Posterior vena cava (tissue), 2 donors: ENCODE measurements at places on chromosomes 11 and 22.

DNA sequence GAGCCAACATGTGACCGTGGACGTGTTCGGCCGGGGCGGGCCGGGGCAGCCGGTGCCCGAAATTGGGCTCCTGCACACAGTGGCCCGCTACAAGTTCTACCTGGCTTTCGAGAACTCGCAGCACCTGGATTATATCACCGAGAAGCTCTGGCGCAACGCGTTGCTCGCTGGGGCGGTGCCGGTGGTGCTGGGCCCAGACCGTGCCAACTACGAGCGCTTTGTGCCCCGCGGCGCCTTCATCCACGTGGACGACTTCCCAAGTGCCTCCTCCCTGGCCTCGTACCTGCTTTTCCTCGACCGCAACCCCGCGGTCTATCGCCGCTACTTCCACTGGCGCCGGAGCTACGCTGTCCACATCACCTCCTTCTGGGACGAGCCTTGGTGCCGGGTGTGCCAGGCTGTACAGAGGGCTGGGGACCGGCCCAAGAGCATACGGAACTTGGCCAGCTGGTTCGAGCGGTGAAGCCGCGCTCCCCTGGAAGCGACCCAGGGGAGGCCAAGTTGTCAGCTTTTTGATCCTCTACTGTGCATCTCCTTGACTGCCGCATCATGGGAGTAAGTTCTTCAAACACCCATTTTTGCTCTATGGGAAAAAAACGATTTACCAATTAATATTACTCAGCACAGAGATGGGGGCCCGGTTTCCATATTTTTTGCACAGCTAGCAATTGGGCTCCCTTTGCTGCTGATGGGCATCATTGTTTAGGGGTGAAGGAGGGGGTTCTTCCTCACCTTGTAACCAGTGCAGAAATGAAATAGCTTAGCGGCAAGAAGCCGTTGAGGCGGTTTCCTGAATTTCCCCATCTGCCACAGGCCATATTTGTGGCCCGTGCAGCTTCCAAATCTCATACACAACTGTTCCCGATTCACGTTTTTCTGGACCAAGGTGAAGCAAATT lies 1.8 kb downstream of the FUT4 start:
- DNase-seq = peak; percentile 83

GRCh38 chr11:80083531-80083951 lies 642.7 kb upstream of the TENM4 start:
- no peak for DNase-seq

- DNase-seq = no peak
Measured at GRCh38 chr11:30753504-30753903, 167.4 kb upstream of the MPPED2 start.

- DNase-seq = no peak
Measured at GRCh38 chr11:27921472-27921871, 186.5 kb downstream of the KIF18A start.

GRCh38 chr11:47383071-47383470 lies 4.7 kb upstream of the SPI1 start:
- DNase-seq = peak; percentile 66

DNA sequence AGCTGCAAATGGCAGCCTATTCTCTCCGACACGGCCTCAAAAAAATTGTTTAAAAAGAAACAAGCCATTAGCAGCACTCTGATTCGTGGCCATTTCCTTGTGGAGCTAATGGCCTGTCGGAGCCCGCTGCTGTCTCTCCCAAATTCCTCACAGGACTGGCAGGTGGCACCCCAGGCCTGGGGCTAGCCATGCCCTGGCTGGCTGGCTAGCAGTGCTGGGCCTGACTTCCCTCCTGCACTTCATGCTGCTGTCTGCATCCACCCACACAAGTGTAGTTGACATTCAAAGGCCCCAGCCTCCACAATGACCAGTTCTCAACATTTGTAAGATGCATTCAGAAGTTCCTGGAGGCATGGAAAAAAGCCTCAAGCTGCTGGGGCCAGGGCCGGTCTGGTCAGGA lies 61.5 kb downstream of the SMCO4 start:
- peak; percentile 53 for DNase-seq

DNA sequence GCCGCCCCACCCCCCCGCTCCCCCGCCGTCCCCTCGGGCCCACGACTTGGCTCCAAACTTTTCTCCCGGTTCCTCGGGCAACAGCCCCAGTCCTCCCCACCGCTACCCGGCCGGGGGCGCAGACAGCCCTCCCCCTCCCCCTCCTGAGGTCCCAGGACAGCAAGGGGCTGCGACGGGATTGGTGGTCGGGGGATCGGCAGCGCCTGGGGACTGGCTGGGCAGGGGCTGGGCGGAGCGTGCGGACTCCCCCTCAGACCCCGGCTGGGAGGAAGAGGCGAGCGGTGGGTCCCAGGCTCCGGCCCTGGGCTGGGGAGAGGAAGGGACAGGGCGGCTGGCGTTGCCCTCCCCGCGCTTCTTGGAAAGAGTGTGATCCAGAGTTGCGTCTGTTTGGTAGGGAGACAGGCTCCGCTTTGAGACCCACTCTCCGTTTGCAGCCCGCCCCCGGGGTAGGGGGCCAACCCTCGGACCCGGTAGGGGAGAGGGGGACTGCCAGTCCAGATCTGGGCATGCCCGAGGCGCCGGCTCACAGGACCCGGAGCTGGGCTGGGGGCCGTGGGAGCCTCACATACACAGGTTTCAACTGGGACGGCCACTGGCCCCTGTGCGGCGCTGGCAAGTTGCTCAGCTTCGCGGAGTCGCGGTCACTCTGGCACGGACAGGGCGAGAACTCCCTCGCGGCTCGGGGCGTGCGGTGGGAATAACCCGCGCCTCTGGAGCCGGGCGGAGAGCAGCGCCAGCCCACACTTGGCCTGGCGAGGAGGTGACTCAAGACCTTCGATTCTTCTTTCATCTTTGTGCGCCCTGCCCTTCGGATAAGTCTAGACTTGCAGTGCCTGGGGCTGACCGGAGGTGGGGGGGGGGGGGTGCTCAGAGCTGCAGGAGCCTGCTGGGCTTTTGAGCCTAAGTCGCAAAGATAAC lies 999 bp downstream of the TSKU start:
- DNase-seq = peak; percentile 90

DNA sequence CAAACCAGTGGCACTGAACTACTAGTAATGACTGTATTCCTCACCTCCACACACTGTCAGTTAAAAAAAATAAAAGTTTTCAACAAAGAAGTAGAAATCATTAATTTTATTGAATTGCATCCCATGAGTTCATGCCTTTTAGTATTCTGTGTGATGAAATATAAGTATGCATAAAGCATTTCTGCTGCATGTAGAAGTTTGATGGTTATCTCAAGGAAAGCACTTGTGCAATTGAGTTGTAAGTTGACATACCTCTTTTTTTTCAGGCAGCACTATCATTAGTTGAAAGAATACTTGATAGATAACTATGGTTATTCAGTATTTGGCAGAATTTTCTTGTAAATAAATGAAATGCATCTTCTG lies 104.4 kb downstream of the STIM1 start:
- DNase-seq = no peak

GRCh38 chr11:101390539-101390938 lies 193.3 kb downstream of the TRPC6 start:
- no peak for DNase-seq
